ENCODE measurements at places on chromosomes 2 and 18.
A peak's percentile ranks its signal among the peaks of the same experiment; 100 is the strongest.

DNA sequence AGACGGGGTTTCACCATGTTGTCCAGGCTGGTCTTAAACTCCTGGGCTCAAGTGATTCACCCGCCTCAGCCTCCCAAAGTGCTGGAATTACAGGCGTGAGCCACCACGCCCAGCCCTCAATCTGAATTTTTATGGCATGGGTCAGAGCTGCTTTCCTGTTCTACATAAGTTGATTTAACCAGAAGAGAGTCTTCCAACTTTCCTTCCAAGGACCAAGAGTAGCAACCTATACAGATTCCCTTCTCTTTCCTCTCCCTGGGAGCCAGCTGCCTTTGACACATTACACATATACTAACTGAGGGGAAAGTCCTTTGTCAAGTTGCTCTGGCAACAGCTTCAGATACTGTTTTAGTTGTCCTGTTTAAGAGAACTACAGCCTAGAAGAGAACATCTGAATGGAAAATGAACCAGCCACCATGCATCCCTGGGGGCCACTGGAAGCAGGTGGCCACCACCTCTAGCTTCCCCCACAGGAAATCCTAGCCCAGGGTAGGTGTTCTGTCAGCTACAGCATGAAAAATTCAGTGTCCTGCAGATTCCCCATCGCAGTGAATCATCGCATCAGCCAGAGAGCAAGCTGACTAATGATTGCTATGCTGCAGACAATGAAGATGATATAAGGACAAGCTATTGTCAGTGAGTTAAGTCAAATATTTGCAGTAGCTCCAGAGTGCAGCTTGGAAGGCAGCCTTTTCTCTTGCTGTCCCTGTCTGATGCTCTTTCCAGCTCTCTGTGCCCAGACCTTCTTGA lies 62.9 kb downstream of the POMC start:
- no peak for DNase-seq

DNA sequence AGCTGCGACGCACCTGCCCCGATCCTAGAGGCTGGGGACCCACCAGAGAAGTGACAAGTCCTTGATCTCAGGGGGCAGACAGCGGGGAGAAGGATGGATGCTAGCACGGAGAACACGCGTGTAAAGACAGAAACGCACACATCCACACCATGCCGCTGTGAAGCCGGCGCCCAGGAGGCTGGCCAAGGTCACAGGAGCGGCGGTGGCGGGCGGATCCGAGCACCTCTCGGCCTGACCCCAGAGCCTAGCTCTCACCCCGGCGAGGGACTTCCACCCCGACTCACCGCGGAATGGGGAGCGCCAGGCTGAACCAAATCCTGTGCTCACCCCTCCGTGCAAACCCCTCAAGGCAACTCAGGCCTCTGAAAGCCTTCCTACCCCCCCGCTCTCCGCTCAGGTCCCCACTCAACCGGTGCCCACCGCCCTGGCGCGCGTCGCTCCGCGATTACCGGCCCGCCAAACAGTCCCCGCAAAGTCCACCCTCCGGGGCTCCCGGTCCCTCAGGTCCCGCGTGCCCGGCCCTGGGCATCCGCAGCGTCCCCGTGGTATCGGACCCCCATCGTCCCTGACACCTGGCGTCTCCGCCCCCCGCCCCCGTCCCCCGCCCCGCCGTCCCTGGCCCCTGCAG lies 460 bp upstream of the LRRFIP1 start:
- peak; percentile 64 for DNase-seq

DNA sequence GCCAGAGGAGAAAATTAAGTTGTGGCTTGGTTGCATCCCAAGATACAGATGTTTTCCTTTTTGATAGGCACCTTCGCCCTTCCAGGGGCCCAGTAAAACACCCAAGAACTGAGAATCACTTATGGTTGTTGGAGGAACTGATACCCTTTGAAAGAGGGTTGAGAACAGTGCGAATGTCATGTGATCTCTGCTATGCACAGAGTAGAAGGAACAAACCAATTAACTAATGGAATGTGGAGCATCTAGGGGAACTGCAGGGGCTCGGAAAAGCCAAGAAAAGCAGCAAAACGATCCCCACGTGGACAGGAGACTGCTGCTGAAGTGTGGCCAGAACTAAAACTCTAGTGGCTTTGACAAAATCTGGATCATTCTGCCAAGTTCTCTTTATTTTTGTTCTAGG lies 58.8 kb downstream of the APOB start:
- no peak for DNase-seq

GRCh38 chr2:237977380-237977779 lies 10.6 kb downstream of the UBE2F start:
- no peak for DNase-seq

GRCh38 chr2:179622635-179623300 lies 238.6 kb downstream of the ZNF385B start:
- no peak for DNase-seq

DNA sequence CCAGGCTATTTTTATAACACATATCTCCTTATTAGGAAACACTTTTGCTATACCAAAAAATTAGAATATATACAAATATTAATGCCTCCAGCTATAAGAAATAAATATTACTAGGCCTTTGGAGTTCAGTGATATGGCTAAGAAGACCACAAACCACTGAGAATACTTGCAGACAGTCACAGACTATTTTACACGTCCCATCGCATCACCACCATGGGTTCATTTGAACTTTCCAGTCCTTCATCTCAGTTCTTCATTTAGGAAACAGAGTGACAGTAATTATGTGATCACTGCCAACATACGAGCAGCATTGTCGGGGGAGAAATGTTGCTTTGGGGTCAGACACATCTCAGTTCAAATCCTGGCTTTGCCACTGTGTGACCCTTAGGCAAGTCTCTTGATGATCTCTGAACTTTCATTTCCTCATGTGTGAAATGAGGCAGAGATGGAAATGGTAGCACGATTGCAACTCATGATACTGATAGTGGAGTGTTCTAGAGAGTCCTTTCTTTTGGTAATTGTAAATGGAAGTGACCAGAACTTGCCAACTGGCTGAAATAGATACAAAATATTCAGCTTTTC lies 138.9 kb upstream of the NRP2 start:
- no peak for DNase-seq

- no peak for DNase-seq
These were observed 46.2 kb downstream of the ARMC9 start for GRCh38 chr2:231244382-231245248.

- DNase-seq, result no peak
These were observed 450.8 kb downstream of the EIPR1 start for GRCh38 chr2:2926858-2927175.

GRCh38 chr18:78430131-78430758 lies 549.4 kb upstream of the SALL3 start:
- no peak for DNase-seq

- DNase-seq, result no peak
These were observed 31.1 kb downstream of the HDAC4 start for GRCh38 chr2:239369631-239370161.

DNA sequence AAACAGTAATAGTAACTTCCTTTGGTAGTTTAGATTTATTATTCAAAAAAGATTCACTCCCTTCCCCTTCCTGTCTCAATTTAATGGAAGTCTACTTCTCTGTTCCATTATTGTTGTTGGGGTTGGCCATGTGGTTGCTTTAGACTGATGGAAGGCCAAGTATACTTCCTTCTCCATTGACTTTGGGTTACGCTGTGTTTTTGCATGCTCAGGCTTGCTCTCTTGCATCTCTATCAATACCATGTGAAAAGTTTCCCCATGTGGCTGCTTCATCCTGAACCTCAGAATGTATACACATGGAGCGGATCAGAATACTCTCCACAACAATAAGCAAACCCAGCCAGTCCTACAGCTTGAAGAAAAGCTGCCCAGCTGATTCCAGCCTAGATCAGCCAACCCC lies 20.3 kb downstream of the CFAP210 start:
- no peak for DNase-seq

- DNase-seq, result no peak
These were observed 3.7 kb downstream of the ODC1 start for GRCh38 chr2:10444463-10444862.

DNA sequence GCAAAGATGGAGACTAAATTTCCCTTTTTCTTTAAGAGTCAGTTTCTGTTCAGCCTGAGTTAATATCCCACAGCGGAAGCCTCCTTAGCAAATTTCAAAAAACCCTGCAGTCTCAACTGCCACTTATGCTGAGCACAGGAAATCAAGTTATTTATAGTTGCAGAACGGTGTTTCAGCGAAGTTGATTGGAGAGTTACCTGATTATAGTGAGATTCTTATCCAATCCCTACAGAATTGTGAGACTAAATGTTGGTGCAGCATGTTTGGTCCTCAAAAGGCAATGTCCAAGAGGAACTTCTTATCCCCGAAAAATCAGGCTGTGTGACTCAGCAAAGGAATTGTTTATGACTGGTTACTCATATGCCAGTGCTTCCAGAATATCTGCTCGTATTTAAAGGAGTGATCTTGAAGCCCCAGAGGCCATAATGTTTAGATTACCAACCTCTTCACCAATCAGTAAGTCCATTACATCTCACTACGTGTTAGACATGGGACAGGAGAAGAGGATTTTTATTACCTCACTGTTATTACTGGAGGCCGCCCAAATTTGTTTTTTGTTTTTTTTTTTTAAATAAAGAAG lies 67.9 kb downstream of the LRRFIP1 start:
- DNase-seq, result no peak

DNA sequence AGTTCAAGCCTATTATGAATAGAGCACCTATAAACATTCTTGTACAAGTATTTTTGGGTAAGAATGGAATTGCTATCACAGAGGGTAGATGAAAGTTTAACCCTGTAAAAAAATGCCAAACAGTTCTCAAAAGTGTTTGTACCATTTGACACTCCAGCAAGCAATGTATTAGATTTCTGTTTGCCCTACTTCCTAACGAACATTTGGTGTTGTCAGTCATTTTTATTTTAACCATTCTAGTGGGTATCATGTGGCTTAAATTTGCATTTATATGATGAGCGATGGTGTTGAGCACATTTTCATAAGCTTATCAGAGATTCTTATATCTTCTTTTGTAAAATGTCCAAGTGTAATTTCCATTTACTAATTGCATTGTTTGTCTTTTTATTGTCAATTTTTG lies 608.2 kb upstream of the ACVR2A start:
- DNase-seq, result no peak

DNA sequence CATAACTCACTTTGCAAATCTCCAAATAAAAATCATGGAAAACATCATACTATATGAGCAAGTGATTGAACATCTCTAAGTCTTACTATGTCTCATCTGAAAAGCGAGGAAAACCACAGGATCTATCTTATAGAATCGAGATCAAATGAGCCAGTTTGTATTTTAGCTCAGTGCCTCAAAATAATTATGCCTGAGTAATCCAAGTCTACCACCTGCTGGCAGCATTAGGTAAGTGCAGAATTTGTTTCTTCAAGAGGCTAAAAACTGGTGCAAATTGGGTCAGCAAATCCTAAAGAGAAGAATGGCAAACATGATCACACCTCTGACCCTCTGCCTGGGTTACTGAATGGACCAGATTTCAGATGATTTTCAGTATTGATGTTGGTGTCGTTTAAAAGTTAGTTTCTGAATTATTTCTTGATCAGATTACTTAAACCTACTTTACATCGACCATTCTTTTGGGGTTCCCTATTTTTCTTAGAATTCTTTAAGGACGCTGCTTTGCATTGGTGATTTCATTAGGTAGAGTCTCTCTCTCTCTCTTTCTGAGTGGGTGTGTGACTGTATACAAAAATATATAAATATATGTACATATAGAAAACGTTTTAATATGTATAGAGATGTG lies 12.7 kb upstream of the FHOD3 start:
- peak; percentile 28 for DNase-seq

Measured in WTC11 (cell line).